ENCODE measurements at places on chromosomes 1 and 21. TPM values are rescaled to one million over a fixed set of nuclear protein-coding genes. Genes with fewer than 3 reads are reported as not detected.

C1orf53 gene
- total RNA-seq: 4.3 TPM

G0S2 gene
- total RNA-seq: 4.1 TPM

PHLDA3 gene
- 92.8 TPM for total RNA-seq

DCDC2B gene
- not detected for total RNA-seq

DISP3 gene
- 2.3 TPM for total RNA-seq

OMA1 gene
- total RNA-seq: 17.7 TPM

C1QTNF12 gene
- total RNA-seq: 10.2 TPM

SH3BGR gene
- 4.5 TPM for total RNA-seq

SLC6A9 gene
- total RNA-seq: 28.4 TPM

TRAF3IP3 gene
- 1.1 TPM for total RNA-seq

STXBP3 gene
- total RNA-seq: 43.1 TPM
